Stomach (tissue), 19 donors: ENCODE measurements at places on chromosomes 4 and X. TPM values are rescaled to one million over a fixed set of nuclear protein-coding genes. Genes with fewer than 3 reads are reported as not detected.

DNA sequence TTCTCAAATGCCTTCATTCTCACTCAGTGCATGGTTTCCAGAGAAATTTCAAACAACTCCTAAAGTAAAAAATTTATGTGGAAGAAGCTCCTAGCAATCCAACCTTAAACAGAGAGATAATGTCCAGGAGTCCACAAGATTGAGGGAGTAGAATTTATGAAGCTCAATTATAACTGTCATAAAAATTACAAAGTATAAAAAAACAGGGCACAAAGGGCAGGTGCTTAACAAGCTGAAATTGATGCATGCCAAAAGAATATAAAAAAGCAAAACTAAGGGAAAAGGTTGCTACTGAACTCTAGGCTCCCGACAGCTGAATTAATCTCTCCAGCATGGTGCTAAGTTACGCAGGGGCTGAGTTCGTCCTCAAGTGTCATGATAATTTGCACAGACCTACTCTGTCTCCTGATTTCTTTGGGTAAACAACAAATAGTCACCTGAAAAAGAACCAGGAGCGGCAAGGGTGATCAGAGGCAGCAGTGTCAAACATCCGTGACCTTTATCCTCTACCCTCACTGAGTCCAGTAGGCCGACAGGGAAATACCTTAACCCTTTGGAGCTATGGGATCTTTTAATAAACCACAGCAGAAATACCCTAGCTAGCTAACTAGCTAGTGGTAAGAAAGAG, 47.2 kb upstream of the RELL1 start:
- no peak for DNase-seq

GRCh38 chr4:114076899-114077570, 97.6 kb upstream of the ARSJ start:
- DNase-seq: no peak

DNA sequence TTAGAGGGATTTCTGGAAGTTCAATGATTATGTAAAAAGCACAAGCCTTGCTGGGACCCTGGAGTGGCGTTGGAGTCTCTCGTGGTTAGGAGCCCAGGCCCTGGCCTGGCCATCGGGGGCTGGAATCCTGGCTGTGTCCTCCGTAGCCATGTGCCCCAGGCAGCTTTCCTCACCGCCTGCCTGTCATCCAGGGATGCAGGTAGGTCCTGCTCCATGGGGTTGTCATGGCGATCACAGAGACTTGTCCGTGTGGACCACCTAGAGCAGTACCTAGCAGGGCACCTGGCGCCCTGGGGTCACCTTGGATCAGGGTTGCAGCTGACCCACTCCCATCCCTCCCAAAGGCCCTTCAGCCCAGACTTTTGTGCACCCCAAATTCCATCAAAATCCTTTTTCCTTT, 30.2 kb upstream of the WFS1 start:
- DNase-seq: no peak

- DNase-seq: no peak
These were observed 54.7 kb downstream of the AMER1 start for GRCh38 chrX:64150775-64151174.

DNA sequence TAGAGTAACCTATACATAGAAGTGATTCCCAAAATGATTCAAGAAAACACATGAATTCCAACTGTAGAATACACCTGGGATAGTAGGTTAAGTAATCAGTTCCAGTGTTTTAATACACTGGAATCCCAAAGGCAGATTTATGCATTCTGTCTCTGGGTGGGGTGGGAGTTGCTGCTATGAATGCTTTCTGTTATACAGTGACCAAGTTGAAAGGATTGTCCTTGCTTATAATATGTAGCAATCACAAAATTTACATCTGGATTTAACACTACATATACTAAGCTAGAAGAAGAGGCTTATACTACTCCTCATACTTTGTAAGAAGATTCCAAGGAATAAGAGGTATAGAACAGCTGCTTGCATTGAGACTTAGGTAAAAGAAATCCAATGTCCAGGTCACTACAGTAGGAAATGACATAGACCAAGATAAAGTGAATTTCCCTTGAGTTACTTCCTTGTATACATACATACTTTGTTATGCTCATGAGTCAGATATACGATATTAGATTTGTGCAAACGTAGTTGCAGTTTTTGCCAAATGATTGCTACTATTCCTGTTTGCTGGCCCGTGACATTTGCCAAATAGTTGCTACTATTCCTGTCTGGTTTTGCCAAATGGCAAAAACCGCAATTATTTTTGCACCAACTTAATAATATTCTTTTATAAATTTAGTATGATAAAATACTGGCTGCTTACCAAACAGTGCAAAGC, 210.5 kb upstream of the DIAPH2 start:
- no peak for DNase-seq

DNA sequence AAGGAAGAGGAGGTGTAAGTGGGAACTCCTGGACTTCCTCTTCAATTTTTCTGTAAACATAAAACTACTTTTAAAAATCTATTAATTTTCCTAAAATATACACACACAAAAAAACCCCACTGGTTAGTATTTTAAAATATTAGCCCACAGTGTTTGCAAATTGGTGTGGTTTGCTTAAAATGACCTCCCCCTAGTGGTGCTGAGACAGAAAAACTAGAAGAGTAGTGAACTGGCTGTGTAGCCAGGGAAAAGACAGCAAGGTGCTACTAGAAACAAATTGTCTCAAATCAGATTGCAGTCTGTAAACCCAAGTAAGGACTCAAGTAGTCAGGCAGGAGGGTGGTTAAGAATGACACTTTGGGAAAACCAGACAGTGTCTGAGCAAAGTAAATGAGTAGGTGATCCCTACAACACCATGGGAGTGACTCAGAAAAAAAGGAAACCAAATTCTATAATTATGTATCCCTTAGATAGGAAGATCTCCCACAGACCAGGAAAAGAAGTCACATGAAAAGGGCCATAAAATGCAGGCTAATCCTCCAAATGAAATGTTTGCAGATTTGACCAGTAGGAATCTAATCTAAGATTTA, 26.0 kb downstream of the AMTN start:
- DNase-seq: no peak

GRCh38 chr4:38106311-38106710, 146.1 kb downstream of the PTTG2 start:
- DNase-seq: no peak

Gene TRIM75
- total RNA-seq: not detected

- DNase-seq: peak; percentile 59
These were observed 51.5 kb downstream of the ALPK1 start for GRCh38 chr4:112348488-112349158.

DNA sequence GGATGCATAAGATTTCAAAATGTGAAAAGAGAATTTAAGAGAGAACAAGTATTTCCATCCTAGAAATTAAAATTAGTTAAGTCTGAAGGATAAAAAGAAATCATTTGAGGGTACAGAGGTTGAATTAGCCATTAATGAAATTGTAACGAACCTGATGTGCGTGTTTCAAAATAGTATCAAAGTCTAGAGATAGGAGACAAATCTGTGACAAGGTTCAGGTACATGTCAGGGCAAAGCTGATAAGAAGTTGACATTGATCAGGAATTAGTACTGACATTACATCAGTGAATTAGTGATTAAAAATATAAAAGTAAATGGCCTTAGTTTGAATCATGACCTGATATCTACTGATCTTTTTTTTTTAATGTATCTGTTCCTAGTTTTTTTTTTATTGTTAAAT, 62.3 kb downstream of the UGT2B10 start:
- no peak for DNase-seq

GRCh38 chr4:154390324-154390723, 101.3 kb downstream of the DCHS2 start:
- no peak for DNase-seq

GRCh38 chr4:153207567-153207966, 3.3 kb downstream of the TRIM2 start:
- DNase-seq: peak; percentile 66

Gene SLC16A2
- total RNA-seq: 0.89 TPM
